ENCODE measurements at places on chromosomes 3 and 15.

- DNase-seq: peak; percentile 24
Observed at GRCh38 chr15:69253156-69253555, 45.6 kb upstream of the PAQR5 start.

DNA sequence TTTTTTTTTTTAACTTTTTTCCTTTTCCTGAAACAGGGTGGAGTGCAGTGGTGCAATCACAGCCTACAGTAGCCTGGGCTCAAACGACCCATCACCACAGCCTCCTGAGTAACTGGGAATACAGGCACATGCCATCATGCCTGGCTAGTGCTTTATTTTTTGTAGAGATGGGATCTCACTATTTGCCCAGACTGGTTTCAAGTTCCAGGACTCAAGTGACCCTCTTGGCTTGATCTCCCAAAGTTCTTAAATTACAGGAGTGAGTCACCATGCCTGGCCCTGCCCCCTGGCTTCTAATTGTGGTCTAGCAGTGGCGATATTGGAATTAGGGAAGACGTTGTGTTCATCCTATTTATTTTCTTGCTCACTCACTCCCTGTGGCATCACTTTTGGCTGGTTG lies 1138.4 kb downstream of the SI start:
- no peak for DNase-seq

DNA sequence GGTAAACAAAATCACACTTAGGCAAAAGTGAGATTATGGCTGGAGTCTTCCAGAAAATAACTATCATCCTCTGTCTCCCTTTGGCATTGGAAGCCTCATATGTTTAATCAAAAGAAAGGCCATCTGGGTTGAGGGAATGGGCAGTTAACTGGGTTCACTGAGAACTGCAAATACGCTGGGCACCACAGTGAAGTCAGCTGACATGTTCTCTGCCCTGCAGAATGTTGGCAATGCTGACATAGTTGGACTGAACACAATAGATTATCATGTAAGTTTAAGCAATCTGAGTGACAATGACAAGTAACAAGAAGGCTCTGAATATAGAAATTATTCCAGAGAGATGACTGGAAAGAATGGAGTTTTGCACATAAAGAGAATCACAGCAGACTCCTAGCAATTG lies 43.8 kb upstream of the SLC25A26 start:
- peak; percentile 8 for DNase-seq

DNA sequence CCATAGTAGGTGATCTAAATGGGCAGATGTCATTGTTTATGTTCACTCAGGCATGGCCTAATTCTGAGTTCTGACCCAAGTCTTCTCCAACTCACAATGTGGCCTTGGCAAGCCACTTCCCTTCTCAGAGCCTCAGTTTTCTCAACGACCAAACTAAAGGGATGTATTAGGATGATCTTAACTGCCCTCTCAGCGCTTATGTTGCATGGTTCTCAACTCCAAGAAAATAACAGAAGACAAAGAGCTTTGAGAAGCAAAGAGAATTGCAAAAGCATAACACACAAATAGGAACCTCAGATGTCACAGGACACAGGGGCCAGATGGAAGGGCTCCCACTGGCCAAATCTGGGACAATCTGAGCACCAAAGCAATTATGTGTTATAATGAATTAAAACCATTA lies 8.6 kb downstream of the RHCG start:
- DNase-seq: peak; percentile 69

GRCh38 chr3:193872265-193872753 lies 263.6 kb upstream of the HES1 start:
- no peak for DNase-seq

GRCh38 chr3:94305835-94306611 lies 243.2 kb downstream of the NSUN3 start:
- no peak for DNase-seq

- DNase-seq: no peak
Observed at GRCh38 chr3:149582395-149582794, 75.4 kb downstream of the WWTR1 start.

GRCh38 chr3:184914628-184915027 lies 102.7 kb downstream of the VPS8 start:
- peak; percentile 6 for DNase-seq

- DNase-seq: peak; percentile 61
Observed at GRCh38 chr15:40097968-40098476, 10.7 kb downstream of the BMF start.

DNA sequence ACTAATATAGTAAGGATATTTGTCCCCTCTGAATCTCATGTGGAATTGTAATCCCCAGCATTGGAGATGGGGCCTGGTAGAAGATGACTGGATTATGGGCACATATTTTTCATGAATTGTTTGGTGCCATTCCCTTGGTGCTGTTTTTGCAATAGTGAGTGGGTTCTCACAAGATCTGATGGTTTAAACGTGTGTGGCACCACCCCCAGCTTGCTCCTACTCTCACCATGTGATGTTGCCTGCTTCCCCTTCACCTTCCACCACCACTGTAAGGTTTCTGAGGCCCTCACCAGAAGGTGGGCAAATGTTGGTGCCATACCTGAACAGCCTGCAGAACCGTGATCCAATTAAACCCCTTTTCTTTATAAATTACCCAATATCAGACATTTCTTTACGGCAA lies 28.1 kb upstream of the SERPINI2 start:
- DNase-seq: peak; percentile 61

- no peak for DNase-seq
Observed at GRCh38 chr15:56425976-56426375, 39.0 kb downstream of the MNS1 start.

- no peak for DNase-seq
Observed at GRCh38 chr3:42707620-42708355, 5.2 kb upstream of the HHATL start.

- no peak for DNase-seq
Observed at GRCh38 chr3:130991126-130991525, 35.5 kb downstream of the ASTE1 start.

DNA sequence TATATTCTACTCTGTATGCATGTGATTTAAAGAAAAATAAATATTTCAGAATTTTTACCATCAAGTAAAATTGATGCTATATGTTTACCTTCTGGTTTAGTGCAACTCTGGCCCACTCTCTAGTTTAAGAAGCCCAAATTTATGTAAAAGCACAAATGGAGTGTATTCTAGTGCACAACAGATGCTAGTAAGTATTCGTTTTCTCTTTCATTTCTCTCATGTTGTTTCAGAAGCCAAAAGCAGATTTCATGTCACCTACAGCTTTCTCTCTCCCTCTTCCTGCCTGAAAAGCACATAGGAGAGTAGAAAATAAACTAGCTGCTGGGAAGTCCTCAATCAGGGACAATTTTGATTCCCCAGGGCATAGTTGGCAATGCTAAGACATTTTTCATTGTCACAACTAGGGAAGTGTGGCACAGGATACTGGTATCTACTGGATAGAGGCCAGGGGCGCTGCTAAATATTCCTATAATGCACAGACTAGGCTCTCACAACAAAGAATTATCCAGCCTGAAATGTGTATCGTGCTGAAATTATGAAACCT lies 147.4 kb upstream of the ARHGEF26 start:
- DNase-seq: no peak

DNA sequence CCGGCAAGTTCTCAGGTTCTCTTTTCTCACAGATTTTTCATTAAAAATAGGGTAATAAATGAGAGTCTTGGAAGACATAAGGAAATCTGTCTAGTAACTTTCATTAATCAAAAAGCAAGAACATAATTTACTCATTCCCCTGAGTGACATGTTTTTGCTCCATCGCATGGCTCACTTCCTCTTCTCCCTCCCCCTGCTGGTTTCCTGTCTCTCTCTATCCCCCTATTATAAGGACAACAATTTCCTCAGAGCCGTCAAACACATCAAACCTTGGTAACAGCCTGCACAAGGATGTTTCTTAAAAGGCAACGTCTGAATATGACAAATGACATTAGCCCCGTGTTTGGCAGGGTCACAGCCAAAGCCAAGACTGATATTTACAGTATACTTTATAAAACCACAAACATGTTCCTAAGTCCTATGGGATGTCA lies 1149.6 kb downstream of the IGSF11 start:
- no peak for DNase-seq

GRCh38 chr3:188662214-188662613 lies 508.3 kb downstream of the LPP start:
- DNase-seq: no peak

DNA sequence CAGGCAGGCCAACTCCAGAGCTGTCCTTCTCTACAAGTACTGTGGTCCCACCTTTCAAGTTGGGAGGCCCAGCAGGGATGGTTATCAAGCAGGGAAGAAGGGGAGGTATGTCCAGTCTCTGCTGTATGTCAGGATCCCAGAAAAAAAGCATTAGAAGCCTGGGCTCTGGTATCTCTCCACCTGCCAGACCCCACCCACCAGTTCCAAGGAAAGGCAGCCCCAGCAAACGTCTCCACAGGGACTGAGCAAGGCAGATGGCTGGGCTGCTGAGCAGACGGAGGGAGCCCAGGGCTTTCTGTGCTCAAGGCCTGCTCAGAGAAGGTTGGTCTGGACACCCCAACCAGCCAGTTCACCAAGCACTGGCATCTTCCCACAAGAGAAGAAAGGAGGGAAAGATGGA lies 287.8 kb downstream of the XXYLT1 start:
- no peak for DNase-seq

- DNase-seq: peak; percentile 69
Observed at GRCh38 chr15:39132954-39133600, 447.8 kb upstream of the THBS1 start.

DNA sequence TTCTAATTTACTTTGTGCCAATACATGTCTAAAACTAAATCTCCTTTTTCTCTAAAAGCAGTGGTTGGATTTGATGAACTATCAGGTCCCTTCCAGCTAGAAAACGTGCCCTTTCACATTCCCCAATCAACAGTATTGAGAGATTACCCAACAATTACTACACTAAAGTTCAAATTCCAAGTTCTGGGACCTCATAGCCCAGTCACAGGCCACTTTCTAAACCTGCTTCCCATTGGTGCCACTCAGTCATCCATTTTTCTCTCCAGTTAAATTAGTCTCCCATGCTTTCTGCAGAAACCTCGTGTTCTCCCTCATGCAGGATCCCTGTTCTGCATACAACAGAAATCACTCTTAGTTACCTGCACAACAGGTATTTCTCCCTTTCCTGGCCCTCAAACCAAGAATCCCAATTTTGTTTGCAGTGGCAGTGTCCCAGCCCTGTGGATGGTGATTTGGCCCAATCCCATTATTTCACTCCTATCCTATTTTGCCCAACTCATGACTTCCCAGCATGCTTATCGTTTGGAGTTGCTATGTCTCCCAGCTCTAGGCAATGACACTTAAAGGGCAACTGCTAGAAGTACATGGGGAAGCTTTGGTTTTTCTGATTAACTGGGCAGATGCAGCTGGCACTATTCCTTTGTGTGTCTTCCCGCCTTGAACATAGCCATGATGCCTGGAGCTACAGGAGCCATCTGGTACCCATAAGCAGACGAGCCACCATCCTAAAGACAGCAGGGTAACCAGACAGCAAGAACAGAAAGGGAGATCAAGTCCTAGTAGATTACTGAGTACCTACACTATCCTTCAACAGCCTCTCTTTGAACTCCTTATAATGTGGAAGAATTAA lies 224.2 kb downstream of the MINAR1 start:
- DNase-seq: no peak

DNA sequence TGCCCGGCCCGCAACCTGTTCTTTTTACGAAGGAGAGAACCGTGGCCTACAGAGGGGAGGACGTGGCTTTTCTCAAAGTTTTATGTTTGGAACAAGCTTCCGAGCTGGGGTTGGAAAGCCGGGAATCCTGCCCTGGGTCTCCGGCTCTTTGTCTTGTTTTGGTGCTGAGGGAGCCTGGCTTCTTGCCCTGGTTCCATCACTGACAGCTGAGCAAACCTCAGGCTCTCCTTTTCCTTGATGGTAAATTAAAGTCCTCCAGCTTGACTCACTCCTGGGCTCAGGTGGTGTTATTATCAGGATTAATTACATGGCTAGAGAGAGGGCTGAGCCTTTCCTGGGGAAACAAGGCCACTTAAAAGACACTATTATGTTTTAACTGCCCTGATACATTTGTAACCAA lies 289.5 kb upstream of the RGMA start:
- DNase-seq: no peak

- no peak for DNase-seq
Observed at GRCh38 chr3:124043023-124043422, 51.1 kb upstream of the ROPN1 start.

DNA sequence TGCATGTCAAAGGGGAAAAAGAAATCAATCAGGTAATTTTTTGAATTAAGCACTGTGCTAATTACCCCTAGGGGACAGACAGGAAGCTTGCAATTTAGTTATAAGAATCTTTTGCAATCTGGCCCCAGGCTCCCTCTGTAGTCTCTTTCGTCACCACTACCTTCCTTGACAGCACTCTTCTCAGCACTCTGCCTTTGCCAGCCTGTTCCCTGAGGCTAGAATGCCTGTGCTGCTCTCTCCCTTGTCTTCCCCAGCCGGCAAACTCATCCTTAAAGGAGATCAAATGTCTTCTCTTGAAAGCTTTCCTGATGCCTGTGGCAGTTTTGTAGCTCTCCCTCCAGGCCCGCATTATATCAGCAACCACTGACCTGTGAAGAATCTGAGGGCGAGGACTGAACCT lies 32.4 kb upstream of the PRTG start:
- DNase-seq: no peak

- no peak for DNase-seq
Observed at GRCh38 chr3:140748903-140749302, 71.0 kb downstream of the TRIM42 start.

DNA sequence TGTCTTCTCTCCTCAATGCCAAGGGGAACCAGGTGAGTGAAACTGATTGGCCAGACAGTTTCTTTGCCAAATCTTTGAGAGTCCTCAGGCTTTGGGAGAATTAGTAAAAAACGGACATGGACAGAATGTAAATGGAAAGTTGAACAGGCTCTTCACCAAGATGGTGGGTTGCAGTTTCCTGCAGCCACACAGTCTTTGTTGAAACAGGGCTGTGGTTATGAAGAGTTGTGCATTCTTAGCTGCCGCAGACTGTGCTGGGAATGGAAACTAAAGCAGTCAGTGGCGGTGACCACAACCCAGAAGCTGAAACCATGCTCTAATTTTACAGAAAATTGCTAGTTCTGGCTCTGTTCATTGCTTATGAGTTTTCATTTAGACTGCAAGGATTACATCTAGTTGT lies 42.1 kb upstream of the TASOR start:
- no peak for DNase-seq

DNA sequence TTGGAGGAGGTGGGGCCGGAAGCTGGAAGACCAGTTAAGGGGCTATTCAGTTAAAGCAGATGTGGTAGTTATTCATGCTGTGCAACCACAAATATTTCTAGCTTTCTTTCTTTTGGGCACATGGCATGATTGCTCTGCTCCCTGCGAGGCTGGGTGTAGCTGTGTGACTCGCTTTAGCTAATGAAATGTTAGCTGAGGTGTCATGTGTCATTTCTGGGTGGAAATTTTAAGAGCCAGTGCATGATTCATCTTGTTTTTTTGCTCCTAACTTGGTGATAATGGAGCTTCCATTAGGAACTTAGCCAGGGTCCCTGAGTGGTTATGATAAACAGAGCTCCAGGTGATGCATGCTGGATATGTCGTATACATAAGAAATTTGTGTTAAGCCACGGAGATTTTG lies 300.6 kb downstream of the SATB1 start:
- DNase-seq: no peak

DNA sequence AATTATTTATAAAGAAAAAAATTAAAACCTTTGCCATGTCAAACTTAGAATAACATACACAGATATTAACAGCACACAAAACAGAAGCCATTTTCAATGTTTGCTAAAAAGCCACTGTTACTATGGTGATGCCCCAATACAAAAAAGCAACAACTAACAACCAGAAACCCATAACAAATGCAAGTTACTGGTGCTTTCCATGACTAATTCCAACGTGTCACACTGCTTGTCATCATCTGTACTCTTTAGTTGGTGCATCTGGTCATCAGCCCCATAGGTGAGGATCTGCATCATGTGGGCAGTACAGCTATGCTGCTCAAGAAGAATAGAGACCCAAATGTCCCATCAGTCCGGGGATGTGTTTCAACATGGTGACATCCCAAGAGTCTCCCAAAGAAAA lies 52.8 kb downstream of the ATP8B4 start:
- DNase-seq: peak; percentile 59
